ENCODE measurements at places on chromosomes 6 and 20.
A peak's percentile ranks its signal among the peaks of the same experiment; 100 is the strongest.

DNA sequence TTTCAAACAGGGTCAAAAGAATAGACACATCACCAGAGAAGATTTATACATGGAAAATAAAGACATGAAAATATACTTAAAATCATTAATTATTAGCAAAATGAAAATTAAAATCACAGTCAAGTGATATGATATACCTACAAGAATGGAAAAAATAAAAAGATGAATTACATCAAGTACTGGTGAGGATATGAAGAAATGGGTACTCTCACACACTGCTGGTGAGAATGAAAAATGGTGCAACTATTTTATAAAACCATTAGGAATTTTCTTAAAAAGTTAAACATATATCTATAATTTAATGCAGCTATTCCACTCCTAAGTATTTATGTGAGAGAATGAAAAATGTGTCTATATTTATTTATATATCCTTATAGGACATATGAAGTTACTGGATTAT lies 136.3 kb upstream of the GRIK2 start:
- no peak for DNase-seq

- no peak for DNase-seq
Observed at GRCh38 chr20:58103517-58103904, 124.9 kb downstream of the ANKRD60 start.

- DNase-seq = peak; percentile 48
Observed at GRCh38 chr6:157148391-157149323, 174.7 kb downstream of the TMEM242 start.

- DNase-seq = no peak
Observed at GRCh38 chr6:57089265-57089664, 723 bp upstream of the ZNF451 start.
